ENCODE measurements at places on chromosomes 5 and 9. TPM values are rescaled to one million over a fixed set of nuclear protein-coding genes. Genes with fewer than 3 reads are reported as not detected.

DNAH5 gene
- not detected for polyA plus RNA-seq

FYB1 gene
- 342 TPM for polyA plus RNA-seq

GOLGA2 gene
- polyA plus RNA-seq, result 6.0 TPM

GNA14 gene
- polyA plus RNA-seq, result not detected

ACOT12 gene
- not detected for polyA plus RNA-seq

CCL28 gene
- 9.8 TPM for polyA plus RNA-seq

BNC2 gene
- polyA plus RNA-seq, result not detected

GFPT2 gene
- not detected for polyA plus RNA-seq

PCDHA9 gene
- not detected for polyA plus RNA-seq

RNF145 gene
- polyA plus RNA-seq, result 12.6 TPM

SPRY4 gene
- not detected for polyA plus RNA-seq

CEP72 gene
- polyA plus RNA-seq, result 6.0 TPM

PCDHB8 gene
- polyA plus RNA-seq, result not detected
